Left ventricle myocardium inferior (tissue), 1 donor: ENCODE measurements at places on chromosomes 5 and 9.

DNA sequence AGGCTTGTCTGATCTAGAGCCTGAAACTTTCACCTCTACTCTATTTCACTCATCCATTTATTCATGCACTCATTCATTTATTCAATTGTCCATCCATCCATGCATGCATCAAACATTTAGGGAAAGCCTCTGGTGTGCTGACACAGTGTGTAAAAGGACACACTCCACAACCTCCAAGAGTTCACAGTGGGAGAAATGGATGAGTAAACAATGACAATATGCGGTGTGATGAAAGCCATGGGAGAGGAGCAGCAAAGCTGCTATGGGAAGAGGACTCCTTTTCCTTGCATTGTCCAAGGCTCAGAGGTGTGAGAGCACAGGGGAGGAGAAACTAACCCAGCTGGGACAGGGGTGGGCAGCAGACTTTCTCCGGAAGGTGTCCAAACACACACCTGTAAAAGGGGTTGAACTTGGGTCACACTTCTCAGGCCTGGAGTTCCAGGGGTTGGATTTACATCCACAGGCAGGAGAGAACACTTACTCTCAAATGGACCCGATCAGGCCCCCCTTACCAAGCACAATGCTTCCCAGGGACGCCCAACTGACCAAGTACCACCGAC lies 21.2 kb upstream of the PFDN1 start:
- H3K27ac ChIP-seq: peak overlapping the region; percentile 89
- H3K4me3 ChIP-seq: no peak overlapping the region

DNA sequence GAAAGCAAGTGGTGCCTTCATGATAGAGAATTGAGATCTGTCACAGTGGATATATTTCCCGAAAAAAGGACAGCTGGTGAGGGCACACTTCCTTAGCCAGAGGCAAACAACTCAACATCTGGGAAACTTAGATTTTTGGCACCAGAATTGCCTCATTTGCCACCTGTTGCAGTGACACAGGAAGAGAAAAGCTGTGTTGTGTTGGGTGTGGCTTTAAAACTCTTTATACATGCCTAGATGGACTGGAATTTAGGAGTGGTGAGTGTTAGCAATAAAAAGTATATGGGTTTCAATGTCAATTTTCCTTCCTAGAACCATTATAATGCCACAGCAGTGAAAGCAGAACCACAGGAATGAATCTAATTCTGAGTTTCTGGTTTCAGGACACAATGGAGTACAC lies 62.6 kb upstream of the CEMIP2 start:
- no peak for DNase-seq
- no peaks in the 10 kb centered on the region for H3K27me3 ChIP-seq
- H3K4me3 ChIP-seq: no peak overlapping the region
- H3K4me1 ChIP-seq: no peaks in the 10 kb centered on the region
- H3K36me3 ChIP-seq: no peaks in the 10 kb centered on the region

GRCh38 chr5:153793699-153794098 lies 245.0 kb downstream of the FAM114A2 start:
- H3K27me3 ChIP-seq: no peaks in the 10 kb centered on the region
- no peak overlapping the region for H3K27ac ChIP-seq

GRCh38 chr9:129694243-129694646 lies 28.8 kb downstream of the PRRX2 start:
- peaks cover 18% of the 10 kb centered on the region for H3K4me1 ChIP-seq
- H3K4me3 ChIP-seq: no peak overlapping the region
- no peak for DNase-seq
- no peak overlapping the region for H3K27ac ChIP-seq
- H3K27me3 ChIP-seq: peaks cover 40% of the 10 kb centered on the region
- no peaks in the 10 kb centered on the region for H3K36me3 ChIP-seq

GRCh38 chr9:112015149-112015548 lies 118.5 kb downstream of the UGCG start:
- no peak overlapping the region for H3K27ac ChIP-seq
- no peaks in the 10 kb centered on the region for H3K36me3 ChIP-seq
- no peak overlapping the region for H3K4me3 ChIP-seq
- no peaks in the 10 kb centered on the region for H3K27me3 ChIP-seq
- H3K4me1 ChIP-seq: peaks cover 21% of the 10 kb centered on the region
- no peak for DNase-seq

DNA sequence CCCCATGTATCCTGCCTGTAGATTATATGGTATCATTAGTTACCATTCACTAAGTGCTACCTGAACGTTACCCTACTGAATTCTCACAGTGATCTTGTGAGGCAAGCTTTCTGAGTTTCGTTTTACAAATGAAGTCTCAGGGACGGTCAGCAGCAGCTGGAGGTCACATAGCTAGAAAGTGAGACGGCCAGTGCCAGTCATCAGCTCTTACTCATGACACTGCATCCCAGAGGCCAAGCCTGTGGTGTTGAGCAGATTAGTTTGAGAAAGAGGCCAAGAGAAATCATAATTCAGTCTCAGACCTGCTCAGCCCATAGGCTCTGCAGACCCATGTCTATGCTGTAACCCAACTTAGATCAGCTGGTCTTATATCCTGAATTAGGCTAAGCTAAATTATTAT lies 95.7 kb upstream of the EGFLAM start:
- H3K27ac ChIP-seq: no peak overlapping the region
- H3K27me3 ChIP-seq: no peaks in the 10 kb centered on the region
- DNase-seq: no peak
- H3K4me1 ChIP-seq: no peaks in the 10 kb centered on the region
- no peak overlapping the region for H3K4me3 ChIP-seq
- H3K36me3 ChIP-seq: no peaks in the 10 kb centered on the region

- no peak overlapping the region for H3K4me3 ChIP-seq
- no peak overlapping the region for H3K27ac ChIP-seq
- DNase-seq: no peak
- peaks cover 4% of the 10 kb centered on the region for H3K4me1 ChIP-seq
- H3K27me3 ChIP-seq: no peaks in the 10 kb centered on the region
Observed at GRCh38 chr9:6502399-6502798, 89.4 kb downstream of the UHRF2 start.

- peaks cover 8% of the 10 kb centered on the region for H3K27me3 ChIP-seq
- no peaks in the 10 kb centered on the region for H3K4me1 ChIP-seq
- no peak overlapping the region for H3K4me3 ChIP-seq
- no peaks in the 10 kb centered on the region for H3K36me3 ChIP-seq
- no peak overlapping the region for H3K27ac ChIP-seq
Observed at GRCh38 chr9:82140471-82140870, 151.9 kb downstream of the SPATA31D1 start.

GRCh38 chr9:84402517-84402916 lies 62.0 kb upstream of the SLC28A3 start:
- H3K4me3 ChIP-seq: no peak overlapping the region
- no peaks in the 10 kb centered on the region for H3K4me1 ChIP-seq
- H3K27ac ChIP-seq: no peak overlapping the region
- H3K27me3 ChIP-seq: peaks cover 1% of the 10 kb centered on the region
- H3K36me3 ChIP-seq: no peaks in the 10 kb centered on the region
- no peak for DNase-seq

DNA sequence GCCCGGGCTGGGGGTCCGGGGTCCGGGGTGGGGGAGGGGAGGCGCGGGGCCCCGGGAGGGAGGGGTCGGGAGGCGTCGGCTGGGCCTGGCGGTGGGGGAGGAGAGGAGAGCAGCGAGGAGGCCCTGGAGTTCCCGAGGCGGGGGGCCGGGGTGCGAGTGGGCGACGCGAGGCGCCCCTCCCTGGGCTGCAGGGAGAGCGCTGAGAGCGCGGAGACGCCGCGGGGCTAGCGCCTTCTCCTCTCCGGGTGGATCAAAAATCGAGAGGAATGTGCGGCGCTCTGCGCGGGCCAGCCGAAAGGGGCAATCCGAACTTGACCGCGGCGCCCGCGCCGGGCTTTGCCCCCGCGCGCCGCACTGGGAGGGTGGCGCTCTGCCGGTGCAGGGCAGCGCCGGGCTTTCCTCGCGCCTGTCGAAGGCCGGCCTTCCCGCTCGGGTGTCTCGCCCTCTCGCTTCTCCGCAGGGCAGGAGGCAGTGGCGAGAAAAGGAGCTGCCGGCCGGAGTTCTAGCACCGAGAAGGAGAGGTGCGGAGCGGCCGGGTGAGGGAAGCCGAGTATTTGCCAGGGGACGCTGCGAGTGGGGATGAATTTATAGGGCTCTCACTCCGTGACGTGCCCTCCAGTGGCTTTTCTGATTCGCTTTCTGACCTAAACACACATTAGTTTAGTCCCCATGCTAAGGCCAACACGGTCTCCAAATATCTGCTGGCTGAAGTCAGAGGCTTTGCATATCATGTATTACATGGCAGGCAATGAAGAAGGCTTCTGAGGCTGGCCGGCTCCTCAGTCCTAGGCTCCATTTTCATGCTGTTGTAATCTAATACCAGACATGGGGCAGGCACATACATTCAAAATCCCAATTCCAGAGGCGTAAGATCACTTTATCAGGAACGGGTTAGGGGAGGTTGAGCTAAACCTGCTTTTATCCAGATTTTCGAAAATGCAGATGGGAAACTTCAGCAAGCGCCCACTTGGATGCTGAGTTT lies 503 bp upstream of the GDNF start:
- DNase-seq: peak; percentile 26
- H3K36me3 ChIP-seq: no peaks in the 10 kb centered on the region
- H3K4me3 ChIP-seq: peak overlapping the region; percentile 68
- peak overlapping the region; percentile 33 for H3K27ac ChIP-seq
- peaks cover 100% of the 10 kb centered on the region for H3K27me3 ChIP-seq

DNA sequence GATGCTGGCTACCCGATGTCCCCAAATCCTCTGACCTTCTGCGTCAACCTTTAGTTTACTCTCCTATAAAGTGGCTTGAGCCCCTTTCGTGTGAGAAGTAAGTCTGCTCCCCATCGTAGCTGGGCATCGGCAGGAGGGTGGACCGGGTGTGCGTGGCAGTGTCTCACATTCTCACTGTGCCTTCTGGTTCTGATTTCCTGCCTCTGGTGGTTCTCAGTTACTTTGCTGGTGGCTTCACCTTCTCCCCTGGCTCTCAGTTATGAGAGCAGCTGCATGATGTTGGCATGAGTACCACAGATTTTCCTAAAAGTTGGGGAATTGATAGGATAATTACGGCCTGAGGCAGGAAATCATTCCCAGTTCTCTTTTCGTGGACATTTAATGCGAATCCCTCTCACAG lies 47.0 kb upstream of the RPS23 start:
- no peaks in the 10 kb centered on the region for H3K4me1 ChIP-seq
- no peak for DNase-seq
- H3K27me3 ChIP-seq: no peaks in the 10 kb centered on the region
- H3K36me3 ChIP-seq: no peaks in the 10 kb centered on the region
- no peak overlapping the region for H3K4me3 ChIP-seq

- H3K4me1 ChIP-seq: no peaks in the 10 kb centered on the region
- no peaks in the 10 kb centered on the region for H3K36me3 ChIP-seq
- H3K4me3 ChIP-seq: no peak overlapping the region
- no peak for DNase-seq
Observed at GRCh38 chr9:135610290-135611141, 28.8 kb downstream of the GLT6D1 start.

DNA sequence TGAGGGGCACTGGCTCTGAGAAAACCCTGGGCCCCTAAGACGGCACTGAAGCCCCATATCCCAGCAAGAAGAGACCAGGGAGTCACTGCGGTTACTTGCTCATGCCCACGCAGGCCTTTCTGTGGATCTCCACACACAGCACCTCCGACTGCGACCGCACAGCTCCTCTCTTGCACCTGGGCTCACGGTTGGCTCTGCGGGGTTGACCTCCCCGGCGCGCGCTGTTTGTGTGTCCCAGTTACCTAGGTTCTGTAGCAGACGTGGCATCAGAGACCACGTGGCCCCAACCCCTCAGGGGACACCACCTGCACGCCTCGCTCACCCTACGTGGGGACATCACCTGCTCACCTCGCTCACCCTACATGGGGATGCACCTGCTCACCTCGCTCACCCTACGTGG lies 12.7 kb downstream of the LPCAT1 start:
- DNase-seq: no peak
- no peaks in the 10 kb centered on the region for H3K27me3 ChIP-seq
- H3K27ac ChIP-seq: no peak overlapping the region
- peaks cover 6% of the 10 kb centered on the region for H3K4me1 ChIP-seq
- no peak overlapping the region for H3K4me3 ChIP-seq

DNA sequence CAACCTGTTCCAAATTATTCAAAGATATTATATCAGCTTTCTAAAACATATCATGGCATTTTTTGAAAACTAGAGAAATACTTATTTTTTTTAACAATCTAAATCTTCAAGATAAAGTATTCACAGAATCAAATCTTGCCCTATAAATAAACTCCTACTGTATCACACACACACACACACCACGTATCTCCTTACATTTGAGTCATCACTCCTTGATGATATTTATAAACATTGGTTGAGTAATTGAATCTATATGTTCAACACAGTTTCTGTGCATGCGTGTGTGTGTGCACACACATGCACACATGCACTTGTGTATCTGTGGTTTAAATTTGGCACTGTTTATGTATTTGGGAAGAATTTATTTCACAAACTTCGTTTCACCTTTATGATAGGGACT lies 1716.4 kb downstream of the EFNA5 start:
- no peaks in the 10 kb centered on the region for H3K36me3 ChIP-seq
- no peak overlapping the region for H3K27ac ChIP-seq
- H3K27me3 ChIP-seq: no peaks in the 10 kb centered on the region
- H3K4me3 ChIP-seq: no peak overlapping the region
- no peak for DNase-seq

DNA sequence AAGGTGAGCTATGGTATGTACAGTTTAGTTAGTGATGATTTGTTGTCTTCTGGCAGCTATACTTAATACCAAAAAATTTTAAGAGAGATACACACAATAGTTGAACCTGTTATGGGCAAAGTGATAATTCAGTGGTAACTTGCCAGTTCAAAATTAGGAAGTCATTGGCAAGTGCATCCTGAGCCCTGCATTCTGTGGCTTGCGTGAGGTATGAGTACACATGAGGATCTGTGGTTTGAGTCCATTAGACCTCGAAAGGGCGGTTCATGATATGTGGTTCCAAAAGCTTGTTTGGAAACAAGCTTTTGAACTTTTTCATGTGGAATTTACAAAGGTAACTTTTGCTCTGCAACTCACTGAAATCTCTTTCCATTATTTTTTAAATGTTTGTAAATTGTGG lies 47.0 kb downstream of the GPR21 start:
- H3K27ac ChIP-seq: no peak overlapping the region
- H3K4me3 ChIP-seq: no peak overlapping the region
- H3K36me3 ChIP-seq: peaks cover 65% of the 10 kb centered on the region
- DNase-seq: no peak
- H3K4me1 ChIP-seq: no peaks in the 10 kb centered on the region
- H3K27me3 ChIP-seq: no peaks in the 10 kb centered on the region
